ENCODE measurements at places on chromosomes 6 and 20.
A peak's percentile ranks its signal among the peaks of the same experiment; 100 is the strongest.

- no peak for DNase-seq
Measured at GRCh38 chr6:150133686-150134085, 9.2 kb upstream of the PPP1R14C start.

DNA sequence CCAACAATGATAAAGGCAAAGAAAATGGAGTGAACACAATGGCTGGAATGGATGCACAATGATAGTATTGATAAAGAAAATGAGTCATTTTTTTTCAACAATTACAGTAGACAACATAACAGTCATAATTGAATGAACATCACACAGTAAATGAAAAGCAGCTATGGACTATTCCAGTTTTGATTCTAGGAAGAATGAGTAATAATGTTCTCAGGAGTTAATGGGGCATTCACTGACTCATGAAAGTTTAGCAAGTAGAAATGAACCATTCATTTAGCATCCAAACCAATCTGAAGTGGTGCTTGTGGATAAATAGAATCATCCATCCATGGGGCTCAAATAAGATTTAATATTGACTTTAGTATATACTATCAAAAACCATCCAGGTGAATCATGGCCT, 1029.5 kb upstream of the GJE1 start:
- DNase-seq, result no peak

DNA sequence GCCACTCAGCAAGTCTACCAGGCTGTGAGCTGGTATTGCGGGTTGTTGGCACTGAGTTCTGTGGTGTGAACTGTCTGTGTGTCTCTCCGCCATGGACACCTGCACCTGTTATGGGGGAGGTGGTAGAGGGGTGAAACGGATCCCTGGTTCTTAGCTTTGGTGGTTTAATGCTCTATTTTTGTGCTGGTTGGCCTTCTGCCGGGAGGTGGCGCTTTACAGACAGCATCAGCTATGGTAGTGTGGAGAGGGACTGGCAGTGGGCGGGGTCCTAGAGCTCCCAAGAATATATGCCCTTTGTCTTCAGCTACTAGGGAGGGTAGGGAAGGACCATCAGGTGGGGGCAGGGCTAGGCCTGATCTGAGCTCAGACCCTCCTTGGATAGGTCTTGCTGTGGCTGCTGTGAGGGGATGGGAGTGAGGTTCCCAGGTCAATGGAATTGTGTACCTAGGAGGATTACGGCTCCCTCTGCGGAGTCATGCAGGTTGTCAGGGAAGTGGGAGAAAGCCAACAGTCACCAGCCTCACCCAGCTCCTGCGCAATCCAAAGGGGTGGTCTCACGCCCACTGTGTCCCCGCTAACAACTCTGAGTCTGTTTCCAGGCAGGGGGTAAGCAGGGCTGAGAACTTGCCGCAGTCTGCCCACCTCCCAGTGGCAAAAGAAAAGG, 154.3 kb downstream of the CCDC170 start:
- no peak for DNase-seq

GRCh38 chr6:148225871-148226270, 116.8 kb upstream of the SASH1 start:
- peak; percentile 88 for DNase-seq

GRCh38 chr6:18585032-18585573, 198.0 kb downstream of the RNF144B start:
- DNase-seq, result no peak

DNA sequence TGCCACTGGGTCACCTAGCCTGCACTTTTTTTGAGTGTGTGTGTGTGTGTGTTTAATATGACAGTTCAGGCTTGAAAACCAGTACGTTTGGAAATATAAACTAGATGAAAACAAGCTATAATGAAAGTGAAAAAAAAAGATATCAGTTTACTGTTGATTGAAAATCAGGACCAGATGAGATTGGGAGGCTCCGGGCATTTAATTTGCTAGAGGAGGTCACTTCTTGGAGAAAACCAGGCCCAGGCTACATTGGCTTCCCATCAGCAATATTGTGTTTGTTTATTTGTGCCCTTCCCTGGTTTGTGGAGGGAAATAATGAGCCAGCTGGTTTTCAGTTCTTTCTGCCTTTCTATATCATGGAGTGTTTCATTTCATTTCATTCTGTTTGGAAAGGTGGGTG, 246.6 kb upstream of the JAG1 start:
- DNase-seq, result no peak

DNA sequence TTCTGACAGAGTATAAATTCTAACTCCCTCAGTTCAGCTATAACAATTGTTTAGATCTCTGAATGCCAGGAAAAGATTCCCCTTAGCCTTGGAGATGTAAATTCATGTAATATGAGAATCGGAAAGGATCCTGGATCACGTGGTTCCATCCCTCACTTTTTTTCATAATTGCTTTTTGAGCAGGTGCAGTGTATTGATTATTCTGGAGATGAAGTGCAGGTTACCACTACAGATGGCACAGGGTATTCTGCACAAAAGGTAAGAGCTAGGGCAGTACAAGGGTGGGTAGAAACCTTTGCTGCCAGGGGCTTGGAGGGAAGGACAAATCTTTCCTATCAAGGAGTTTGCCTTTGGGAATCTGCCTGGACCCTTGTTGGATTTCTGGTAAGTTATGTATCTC, 52.7 kb downstream of the KDM1B start:
- DNase-seq, result no peak

- DNase-seq, result no peak
Measured at GRCh38 chr6:126227833-126228702, 111.8 kb upstream of the CENPW start.

- no peak for DNase-seq
Measured at GRCh38 chr6:3336859-3337515, 78.2 kb downstream of the PSMG4 start.

DNA sequence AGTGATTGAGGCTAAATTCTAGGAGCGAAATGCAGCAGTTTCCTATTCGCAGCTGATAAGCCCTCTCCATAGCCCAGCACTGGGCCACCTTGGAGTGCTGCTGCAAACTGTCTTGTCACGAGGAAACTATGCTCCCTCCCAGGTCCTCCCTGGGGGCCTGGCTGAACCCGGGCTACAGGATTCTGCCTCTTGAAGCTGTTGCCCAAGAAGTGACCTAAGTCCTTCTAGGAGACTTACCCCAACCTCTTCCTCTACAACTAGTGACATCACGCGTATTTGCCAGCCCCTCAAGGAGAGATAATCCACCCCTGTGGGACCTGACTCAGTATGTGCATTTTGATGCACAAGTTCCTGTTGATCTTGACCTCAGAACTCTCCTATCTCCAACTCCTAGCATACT, 26.5 kb upstream of the ZFAND3 start:
- no peak for DNase-seq

GRCh38 chr20:40769677-40770285, 80.7 kb upstream of the MAFB start:
- DNase-seq, result no peak

DNA sequence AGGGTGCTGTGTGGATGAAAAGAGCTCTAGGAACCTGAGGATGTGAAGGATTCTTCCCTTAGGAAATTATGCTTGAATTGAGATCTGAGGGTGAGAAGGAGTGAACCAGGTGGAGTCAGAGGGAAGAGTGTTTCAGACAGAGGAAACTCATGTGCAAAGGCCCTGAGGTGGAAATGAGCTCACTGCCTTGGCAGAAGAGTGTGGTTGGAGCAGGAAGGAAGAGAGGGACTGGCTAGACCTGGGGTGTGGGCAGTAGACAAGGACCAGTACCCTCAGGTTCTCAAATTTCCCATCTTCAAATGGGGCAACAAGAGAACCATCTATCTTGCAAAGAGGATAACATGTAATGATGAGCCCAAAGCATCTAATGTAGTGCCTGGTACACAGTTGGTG, 24.0 kb upstream of the GTSF1L start:
- DNase-seq, result no peak

GRCh38 chr6:56902641-56903464, 52.1 kb upstream of the BEND6 start:
- DNase-seq, result peak; percentile 42

DNA sequence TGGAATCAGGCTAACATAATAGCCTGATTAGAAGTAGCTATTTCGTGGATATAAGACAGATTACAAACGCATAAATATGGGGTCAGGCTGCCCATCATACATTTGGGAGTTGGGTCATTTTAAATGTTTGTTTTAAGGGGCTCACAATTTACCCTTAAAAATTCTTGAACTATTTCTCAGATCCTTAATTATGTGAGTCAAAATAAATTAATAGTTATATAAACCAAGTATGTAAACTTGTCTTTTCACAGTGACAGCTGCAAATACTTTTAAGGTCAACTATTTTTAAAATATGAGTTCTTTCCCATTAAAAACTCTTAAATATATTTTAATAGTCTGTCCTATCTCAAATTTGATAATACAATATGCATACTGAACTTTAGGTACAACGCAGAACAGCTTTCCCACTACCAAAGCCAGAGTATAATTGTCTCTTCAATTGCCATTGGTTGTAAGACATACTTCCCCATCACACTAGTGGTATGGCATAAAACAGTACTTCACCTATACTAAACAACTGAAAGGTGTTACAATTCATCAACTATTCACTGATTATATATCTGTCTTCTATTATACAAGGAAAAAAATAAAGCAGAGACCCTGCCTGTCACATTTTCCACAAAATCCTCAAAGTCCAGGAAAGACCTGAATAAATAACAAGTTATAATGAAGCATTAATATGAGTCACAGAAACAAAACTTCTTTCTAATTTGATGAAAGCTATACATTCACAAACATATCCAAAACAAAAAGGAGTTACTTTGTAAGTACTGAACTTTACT, 80.8 kb upstream of the COL21A1 start:
- DNase-seq, result no peak

DNA sequence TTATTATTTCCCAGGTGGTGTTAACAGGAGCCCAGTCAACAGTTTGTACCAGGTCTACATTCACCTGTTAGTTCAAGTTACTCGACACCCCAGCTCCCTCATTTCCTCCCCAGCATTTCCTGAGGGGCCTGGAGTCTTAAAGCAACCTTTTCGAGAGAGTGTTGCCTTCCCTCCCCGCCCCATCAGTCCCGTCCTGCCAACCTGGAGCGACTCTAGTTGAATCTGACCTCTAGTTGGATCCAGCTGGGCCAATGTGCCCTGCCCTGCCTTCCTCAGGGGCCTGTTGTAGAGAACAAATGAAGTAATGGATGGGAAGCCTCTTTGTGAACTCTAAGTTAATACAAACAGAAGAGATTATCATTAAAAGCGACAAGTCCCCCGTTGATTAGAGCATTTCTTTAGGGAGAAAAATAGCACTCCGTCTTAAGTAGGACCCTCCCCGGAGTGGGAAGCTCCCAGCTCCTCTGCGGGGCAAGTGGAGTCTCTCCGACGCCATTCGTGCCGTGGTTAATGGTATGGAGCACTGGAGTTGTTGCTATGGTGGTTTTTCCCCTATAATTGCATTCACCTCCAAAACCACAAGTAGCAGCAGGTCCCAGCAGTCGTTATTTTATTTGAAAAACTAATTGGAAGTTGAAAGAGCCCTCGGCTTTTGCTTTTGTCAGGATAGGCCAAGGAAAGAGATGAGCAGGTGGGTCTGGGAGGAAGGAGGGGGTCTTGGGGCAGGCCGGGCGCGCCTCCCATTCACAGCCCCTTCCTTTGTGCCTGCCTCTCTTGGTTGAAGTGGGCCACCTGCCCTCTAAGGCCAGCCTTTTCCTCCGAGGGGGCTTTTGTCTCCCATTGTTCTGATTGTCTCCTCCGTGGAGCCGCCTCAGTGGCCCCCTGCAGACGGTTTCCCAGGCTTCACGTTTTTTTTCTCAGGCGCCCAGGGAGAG, 16.1 kb downstream of the GHRH start:
- DNase-seq, result no peak

DNA sequence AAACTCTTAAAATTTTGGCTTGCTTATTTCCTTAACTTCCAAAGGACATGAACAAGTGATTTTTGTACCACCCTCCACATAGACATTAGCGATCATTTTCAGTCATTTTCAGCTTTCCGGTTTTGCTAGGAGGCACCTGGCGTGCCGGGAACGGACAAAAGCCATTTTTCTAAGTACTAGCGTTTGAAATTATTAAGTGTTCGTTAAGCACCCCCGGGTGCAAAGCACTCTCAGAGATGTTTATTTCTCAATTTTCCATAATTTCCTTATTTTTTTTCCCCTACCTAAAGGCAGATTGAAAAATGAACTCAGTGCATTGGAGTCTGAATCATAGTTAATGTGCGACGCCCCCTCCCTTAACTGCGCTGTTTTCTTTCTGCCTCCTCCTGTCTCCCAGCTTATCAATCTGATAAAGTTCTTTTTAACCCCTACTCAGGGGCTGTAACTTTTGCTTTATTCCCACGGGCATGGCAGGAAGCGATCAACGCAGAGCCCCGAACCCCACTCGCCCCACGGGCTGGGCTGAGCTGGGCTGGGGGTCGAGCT, 58.2 kb downstream of the ZNF831 start:
- no peak for DNase-seq

DNA sequence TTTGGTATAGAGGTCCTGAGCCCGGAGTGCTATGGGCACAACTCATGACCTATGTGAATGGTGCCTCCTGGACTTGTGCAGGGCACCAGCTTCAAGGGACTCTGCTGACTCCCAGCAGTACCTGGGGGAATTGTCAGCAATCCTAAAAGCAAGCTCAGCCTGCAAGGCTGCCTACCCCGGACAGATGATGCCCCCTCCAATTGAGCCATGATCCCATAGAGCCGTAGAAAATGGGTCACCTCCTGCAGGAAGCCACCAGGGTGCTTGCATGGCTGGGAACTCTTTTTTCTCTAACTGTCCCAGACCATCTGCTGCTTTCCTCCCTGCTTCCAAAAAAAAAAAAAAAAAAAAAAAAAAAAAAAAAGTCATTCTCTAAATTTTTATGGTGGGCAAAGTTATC, 12.9 kb upstream of the PRND start:
- DNase-seq, result no peak

- no peak for DNase-seq
Measured at GRCh38 chr6:40042232-40042631, 108.0 kb upstream of the MOCS1 start.

DNA sequence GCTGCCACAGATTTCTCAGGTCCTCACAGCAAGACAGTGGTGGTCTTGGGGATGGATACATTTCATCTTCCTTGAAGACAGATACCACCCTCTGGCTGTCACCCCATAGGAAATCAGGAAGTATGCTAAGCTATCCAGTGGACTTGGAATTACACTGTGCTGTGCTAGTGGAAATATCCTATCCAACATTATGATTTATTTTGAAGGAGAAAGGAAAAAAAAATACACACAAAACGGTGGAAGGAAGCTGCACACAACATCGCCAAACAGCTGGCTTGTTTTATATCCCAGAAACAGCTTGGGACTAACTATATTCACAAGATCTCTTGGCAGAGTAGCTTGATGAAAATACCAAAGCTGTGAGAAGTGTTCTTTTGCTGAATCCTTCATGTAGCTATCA, 257.6 kb downstream of the LAMA2 start:
- no peak for DNase-seq

DNA sequence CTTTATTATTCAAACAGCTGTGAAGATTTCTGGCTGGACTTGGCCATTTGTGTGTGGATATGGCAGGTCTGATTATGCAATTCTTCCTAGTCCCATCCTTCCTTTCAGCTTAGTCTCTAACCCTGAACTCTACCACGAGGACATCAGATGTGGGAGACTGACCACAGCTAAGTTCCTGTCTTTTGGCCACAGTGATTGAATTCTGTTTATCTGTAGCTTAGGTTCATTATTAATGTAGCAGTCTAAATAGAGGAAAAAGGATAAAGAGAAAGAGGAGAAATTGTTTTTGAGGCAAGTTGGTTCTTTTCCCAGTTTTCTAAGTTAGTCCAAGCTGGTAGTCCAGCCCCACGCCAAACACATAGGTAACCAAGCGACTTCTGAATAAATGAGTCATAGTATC, 598.9 kb downstream of the RFPL4B start:
- no peak for DNase-seq

All from globus pallidus (tissue), 1 donor.